Prostate gland (tissue), 2 donors: ENCODE measurements at places on chromosomes 13 and 19. TPM values are rescaled to one million over a fixed set of nuclear protein-coding genes. Genes with fewer than 3 reads are reported as not detected.

- no peaks in the 10 kb centered on the region for H3K4me1 ChIP-seq
- no peaks in the 10 kb centered on the region for H3K27me3 ChIP-seq
- no peak overlapping the region for H3K27ac ChIP-seq
- no peak for DNase-seq
Observed at GRCh38 chr19:35987571-35987896, 7.5 kb upstream of the SDHAF1 start.

Gene CPB2
- 0.85 TPM for total RNA-seq

- no peaks in the 10 kb centered on the region for H3K36me3 ChIP-seq
- DNase-seq = no peak
- H3K27me3 ChIP-seq = no peaks in the 10 kb centered on the region
Observed at GRCh38 chr13:94160875-94161274, 318.6 kb downstream of the DCT start.

DNA sequence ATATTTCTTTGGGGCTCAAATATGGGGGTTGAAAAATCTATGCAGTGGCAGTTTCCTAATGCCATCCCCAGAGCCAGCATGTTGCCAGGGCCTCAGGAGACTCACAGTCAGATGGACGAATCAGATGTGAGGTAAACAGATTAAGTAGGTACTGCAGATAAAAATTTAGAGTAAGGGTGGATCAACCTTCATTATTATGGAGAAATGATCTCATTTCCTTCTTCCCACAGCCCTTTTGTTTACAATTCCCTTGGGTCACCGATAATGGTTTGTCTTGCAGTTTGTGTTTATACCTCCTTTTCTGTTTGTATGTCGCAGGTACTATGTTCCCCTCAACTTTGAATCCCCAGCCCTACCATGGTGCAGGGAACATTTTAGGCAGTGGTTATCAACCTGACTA, 20.0 kb downstream of the DIAPH3 start:
- H3K36me3 ChIP-seq = no peaks in the 10 kb centered on the region
- H3K27me3 ChIP-seq = no peaks in the 10 kb centered on the region
- no peak overlapping the region for H3K4me3 ChIP-seq

- H3K27ac ChIP-seq = no peak overlapping the region
- H3K4me1 ChIP-seq = no peaks in the 10 kb centered on the region
- no peaks in the 10 kb centered on the region for H3K36me3 ChIP-seq
- no peak overlapping the region for H3K4me3 ChIP-seq
- no peaks in the 10 kb centered on the region for H3K27me3 ChIP-seq
Observed at GRCh38 chr13:69619651-69620050, 488.0 kb upstream of the ATXN8OS start.

Gene TFPT
- total RNA-seq = 52.0 TPM

DNA sequence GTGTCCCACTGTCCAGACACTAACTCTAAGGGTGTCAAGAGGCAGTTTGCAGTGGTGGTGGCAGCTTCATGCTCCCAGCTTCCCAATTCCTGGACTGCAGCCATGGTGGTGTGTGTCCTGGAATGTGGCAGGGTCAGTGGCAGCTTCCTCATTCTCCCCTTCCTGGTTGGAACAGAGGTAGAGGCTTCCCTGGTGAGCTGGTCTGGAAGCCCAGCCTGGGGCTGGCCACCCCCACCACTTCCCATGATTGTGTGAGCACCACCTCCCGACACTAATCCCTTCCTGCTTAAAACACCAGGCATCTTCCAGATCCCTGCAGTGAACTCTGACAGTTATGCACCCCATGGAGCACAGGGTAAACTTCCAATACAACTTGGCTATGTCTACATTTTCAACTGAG, 134.9 kb downstream of the RAP2A start:
- no peak for DNase-seq
- H3K27ac ChIP-seq = no peak overlapping the region
- H3K4me3 ChIP-seq = no peak overlapping the region
- no peaks in the 10 kb centered on the region for H3K27me3 ChIP-seq
- no peaks in the 10 kb centered on the region for H3K36me3 ChIP-seq
- H3K4me1 ChIP-seq = no peaks in the 10 kb centered on the region

Gene MICOS13
- 54.2 TPM for total RNA-seq

Gene LYPD5
- 2.7 TPM for total RNA-seq

DNA sequence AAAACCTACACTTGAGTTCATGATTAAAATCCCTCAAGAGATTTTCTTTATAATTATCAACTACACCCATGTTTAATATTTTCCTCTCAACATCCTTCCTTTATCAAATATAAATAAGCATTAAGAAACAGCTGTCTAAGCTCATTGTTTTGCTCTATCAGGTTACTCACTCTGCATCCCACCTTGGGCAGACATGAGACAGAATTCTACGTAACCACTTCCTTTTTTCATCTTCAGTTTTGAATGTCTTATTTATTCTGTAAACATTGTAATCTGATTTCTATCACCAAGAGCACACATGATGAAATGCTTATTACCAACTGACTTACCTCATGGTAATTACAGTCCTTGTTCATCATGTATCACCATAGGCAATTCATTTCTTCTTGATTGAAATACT, 1256.6 kb upstream of the ATXN8OS start:
- no peaks in the 10 kb centered on the region for H3K36me3 ChIP-seq
- no peaks in the 10 kb centered on the region for H3K27me3 ChIP-seq
- no peak for DNase-seq
- H3K4me1 ChIP-seq = no peaks in the 10 kb centered on the region
- H3K4me3 ChIP-seq = no peak overlapping the region
- no peak overlapping the region for H3K27ac ChIP-seq

GRCh38 chr13:89401264-89401675, 1730.1 kb downstream of the SLITRK5 start:
- no peaks in the 10 kb centered on the region for H3K36me3 ChIP-seq
- DNase-seq = no peak
- H3K4me3 ChIP-seq = no peak overlapping the region
- no peaks in the 10 kb centered on the region for H3K4me1 ChIP-seq

DNA sequence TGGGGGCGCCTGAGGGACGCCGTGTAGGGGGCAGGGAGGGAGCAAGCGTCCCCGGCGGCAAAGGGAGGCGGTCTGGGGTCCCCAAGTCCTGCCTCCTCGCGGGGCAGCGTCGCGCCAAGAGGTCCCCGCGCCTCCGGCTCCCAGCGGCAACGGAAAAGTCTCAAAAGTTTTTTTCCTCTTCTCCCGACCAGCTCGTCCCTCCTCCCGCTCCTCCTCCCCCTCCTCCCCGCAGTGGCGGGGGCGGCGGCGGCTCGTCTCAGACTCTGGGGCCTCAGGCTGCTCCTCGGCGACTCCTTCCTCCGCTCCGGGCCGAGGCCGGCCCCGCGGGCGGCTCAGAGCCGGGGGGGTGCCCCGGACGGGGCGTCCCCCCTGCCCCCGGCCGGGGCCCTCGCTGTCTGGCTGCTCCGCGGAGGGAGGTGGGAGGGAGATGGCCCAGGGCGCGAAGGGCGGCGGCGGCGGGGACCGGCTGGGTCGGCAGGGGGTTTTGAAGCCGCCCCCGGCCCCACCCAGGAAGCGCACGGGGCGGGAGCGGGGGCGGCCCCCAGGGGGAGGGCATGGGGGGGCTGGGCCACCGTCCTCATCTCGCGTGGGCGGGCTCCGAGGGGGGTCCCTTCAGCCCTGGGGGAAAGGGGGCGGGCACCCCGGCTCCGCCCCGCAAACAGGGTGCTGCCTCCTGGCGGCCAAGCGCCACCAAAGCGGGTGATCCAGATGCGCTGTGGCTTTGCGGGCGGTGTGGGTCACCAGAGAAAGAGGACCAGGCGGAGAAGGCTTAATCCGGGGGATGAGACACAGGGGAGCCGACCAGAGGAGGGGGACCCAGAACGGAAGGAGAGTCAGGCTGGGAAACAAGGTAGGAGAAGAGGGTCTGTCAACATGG, at the start of gene TGFB1:
Gene TGFB1, minus strand, starts transcription at position 457 of the 877 bp plus-strand sequence. CDS start 878 bp downstream, outside the sequence.
- peak within 1 kb of the TSS; percentile 70 for H3K4me3 ChIP-seq
- H3K36me3 ChIP-seq = no peaks in the 10 kb centered on the region
- H3K4me1 ChIP-seq = peaks cover 5% of the 10 kb centered on the region
- peak; percentile 73 for DNase-seq
- H3K27ac ChIP-seq = peak within 1 kb of the TSS; percentile 79
- no peaks in the 10 kb centered on the region for H3K27me3 ChIP-seq

Gene PCDH20
- total RNA-seq = 1.5 TPM

Gene MIR17HG
- total RNA-seq = 2.9 TPM

Gene CARD8
- total RNA-seq = 12.6 TPM

Gene AXL
- 26.1 TPM for total RNA-seq

DNA sequence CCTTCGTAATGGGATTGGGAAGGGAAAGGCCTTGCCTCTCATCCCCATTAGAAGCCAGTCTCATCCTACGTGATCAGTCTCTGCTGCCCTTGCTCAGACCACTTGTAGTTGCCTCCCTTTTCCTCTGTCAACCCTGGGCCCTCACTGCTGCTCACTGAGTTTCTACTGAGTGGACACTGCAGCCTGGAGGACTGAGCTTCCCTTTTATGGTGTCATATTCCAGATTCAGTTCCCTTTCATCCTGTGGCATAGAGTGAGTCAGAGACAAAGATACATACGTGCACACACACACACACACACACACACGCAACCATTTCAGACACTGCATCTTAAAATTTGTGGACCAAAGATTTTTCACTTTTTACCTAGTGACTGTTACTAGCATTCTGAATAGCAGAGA, 56.6 kb downstream of the COG3 start:
- DNase-seq = no peak
- H3K27me3 ChIP-seq = no peaks in the 10 kb centered on the region
- no peaks in the 10 kb centered on the region for H3K4me1 ChIP-seq
- H3K4me3 ChIP-seq = no peak overlapping the region
- peaks cover 4% of the 10 kb centered on the region for H3K36me3 ChIP-seq

Gene PEG3
- total RNA-seq = 6.1 TPM

Gene POSTN
- total RNA-seq = 28.3 TPM

DNA sequence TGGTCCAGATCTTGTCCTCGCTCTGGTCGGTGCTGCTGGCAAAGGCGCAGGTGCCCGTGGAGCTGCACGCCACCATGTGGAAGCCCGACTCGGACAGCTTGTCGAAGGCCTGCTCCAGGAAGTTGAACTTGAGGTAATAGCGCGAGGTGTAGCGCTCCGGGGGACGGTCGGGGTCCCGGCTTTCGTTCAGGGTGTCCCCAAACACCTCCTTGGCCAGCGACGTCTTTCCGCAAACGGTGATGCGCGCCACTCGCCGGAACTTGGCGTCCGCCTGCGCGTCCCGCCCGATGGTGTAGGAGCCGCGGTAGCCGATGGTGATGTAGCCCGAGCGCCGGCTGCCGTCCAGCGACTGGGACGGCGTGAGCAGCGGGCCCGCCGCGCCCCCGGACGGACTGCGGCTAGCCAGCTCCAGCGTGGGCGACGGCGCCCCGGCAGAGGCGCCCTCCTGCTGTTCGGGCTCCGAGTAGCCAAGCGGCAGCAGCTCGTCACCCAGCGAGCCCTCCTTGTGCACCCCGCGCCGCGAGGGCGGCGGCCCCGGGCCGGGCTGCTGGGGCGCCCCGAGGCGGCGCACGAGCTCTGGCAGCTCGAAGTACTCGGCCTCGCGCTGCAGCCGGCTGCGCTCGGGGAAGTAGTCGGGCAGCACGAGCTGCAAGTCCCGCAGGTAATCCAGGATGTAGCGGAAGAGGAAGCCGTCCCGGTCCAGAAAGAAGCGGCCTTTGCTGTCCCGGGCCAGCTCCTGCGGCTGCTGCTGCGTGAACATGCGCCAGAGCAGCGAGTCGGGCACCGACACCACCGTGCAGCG, 801 bp downstream of the KCTD12 start:
- no peaks in the 10 kb centered on the region for H3K36me3 ChIP-seq
- peak; percentile 65 for DNase-seq
- H3K4me1 ChIP-seq = no peaks in the 10 kb centered on the region
- peak overlapping the region; percentile 54 for H3K4me3 ChIP-seq

Gene VSTM1
- not detected for total RNA-seq

DNA sequence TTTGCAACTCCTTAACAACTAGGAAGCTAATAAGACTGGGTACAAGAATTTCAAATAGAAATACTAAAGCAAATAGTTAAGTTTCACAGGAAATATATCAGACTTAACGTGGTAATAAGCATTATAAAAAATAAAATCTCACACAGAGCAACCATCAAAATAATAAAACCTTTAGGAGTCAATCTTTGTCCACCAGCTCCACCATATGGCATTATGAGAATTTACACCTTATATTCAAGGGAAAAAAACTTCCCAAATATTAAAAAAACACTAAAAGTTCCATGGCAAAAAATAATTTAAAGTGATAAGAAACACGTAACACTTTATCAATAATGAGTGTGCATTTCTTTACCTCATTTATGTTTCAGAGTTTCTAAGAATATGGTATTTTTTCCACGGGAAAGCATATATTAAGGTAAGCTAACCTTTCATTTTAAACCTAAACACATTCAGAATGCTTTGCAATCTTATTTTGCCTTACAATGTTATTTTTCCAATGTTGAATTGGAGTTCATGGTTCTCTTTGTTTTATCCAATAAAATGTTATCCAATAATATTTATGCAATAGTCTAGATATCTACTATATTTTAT, 423.2 kb upstream of the SGCG start:
- no peaks in the 10 kb centered on the region for H3K27me3 ChIP-seq
- H3K36me3 ChIP-seq = no peaks in the 10 kb centered on the region
- no peak overlapping the region for H3K27ac ChIP-seq
- H3K4me1 ChIP-seq = no peaks in the 10 kb centered on the region
- no peak for DNase-seq
- no peak overlapping the region for H3K4me3 ChIP-seq
